GM12878 (cell line): ENCODE measurements at places on chromosomes 4 and X. TPM values are rescaled to one million over a fixed set of nuclear protein-coding genes. Genes with fewer than 3 reads are reported as not detected.

Gene SORCS2
- polyA plus RNA-seq: 0.05 TPM in 1 of 2 replicates, not detected in the other

Gene GSX2
- polyA plus RNA-seq: not detected in 2 replicates

DNA sequence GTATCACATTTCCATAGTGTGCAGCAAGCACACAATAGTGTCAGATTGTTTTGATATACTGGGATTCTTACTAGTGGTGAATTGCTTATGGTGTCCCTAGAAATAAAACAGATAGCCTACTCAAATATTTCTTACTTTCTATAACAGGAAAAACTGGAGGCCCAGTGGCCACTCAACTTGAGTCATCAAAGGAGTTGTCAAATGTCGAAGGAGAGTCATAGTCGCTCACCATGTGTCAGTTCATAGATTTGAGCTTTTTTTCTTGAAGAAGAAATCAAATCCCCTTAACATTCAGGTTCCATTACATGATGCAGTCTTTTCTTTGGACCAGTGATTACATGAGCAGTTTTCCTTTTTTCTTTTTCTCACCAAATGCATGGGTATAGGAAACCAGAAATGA lies 1271.0 kb downstream of the RAPGEF2 start:
- no peak overlapping the region for H3K4me3 ChIP-seq
- H3K27me3 ChIP-seq: no peaks in the 10 kb centered on the region
- H3K4me1 ChIP-seq: no peaks in the 10 kb centered on the region
- no peak overlapping the region for H3K27ac ChIP-seq
- H3K36me3 ChIP-seq: no peaks in the 10 kb centered on the region

DNA sequence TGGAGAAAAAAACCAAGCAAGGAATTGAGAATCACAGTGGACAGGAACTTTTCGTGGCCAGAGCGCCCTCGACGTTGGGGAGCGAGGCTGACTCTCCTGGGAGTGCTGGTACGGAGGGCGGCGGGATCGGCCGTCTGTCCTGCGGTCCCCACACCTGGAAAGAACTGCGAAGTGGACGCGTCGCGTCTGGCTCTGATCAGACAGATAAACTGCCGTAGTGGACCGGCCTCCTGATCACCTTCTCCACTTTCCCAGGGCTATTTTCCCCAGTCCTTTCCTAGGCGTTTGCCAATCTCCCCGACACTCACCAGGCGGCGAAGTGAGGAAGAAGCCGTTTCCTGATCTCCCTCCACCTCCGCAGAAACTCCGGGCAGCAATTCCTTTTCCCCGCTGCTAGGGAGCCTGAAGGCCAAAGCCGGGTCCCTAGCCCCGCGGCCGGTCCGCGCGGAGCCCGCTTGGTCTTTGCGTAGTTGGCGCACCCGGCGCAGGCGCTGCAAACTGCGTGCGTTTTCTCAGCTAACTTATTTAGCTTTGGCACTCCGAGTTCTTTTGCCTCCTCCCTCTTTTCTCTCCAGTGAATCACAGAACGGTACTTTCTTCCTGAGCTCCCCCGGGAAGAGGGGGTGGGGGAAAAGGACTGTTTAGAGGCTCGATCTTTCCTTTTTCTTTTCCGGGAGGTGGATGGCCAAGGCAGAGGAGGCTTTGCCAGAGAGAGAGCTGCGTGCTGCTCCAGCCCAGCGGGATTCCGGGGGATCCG lies at the start of gene ARSJ:
TSS of gene ARSJ (minus strand) at position 500 of the 757 bp plus-strand sequence. CDS start 813 bp downstream, outside the sequence.
- H3K4me1 ChIP-seq: no peaks in the 10 kb centered on the region
- H3K36me3 ChIP-seq: no peaks in the 10 kb centered on the region
- no peak within 1 kb of the TSS for H3K27ac ChIP-seq
- peak within 1 kb of the TSS; percentile 57 for H3K4me3 ChIP-seq
- DNase-seq: no peak

- H3K27ac ChIP-seq: no peak overlapping the region
- H3K27me3 ChIP-seq: no peaks in the 10 kb centered on the region
- peaks cover 15% of the 10 kb centered on the region for H3K36me3 ChIP-seq
- no peak for DNase-seq
Measured at GRCh38 chr4:51870441-51871188, 27.7 kb downstream of the DCUN1D4 start.

- H3K4me3 ChIP-seq: no peak overlapping the region
- H3K36me3 ChIP-seq: no peaks in the 10 kb centered on the region
- no peak overlapping the region for H3K27ac ChIP-seq
- H3K27me3 ChIP-seq: no peaks in the 10 kb centered on the region
- no peak for DNase-seq
- no peaks in the 10 kb centered on the region for H3K4me1 ChIP-seq
Measured at GRCh38 chr4:111676533-111676932, 468.7 kb upstream of the FAM241A start.

- H3K4me3 ChIP-seq: no peak overlapping the region
- DNase-seq: no peak
- peaks cover 11% of the 10 kb centered on the region for H3K4me1 ChIP-seq
- H3K36me3 ChIP-seq: peaks cover 2% of the 10 kb centered on the region
- H3K27ac ChIP-seq: no peak overlapping the region
Measured at GRCh38 chr4:39950861-39951481, 26.7 kb downstream of the PDS5A start.
